ENCODE measurements at places on chromosomes 7 and 10. TPM values are rescaled to one million over a fixed set of nuclear protein-coding genes. Genes with fewer than 3 reads are reported as not detected.

DNA sequence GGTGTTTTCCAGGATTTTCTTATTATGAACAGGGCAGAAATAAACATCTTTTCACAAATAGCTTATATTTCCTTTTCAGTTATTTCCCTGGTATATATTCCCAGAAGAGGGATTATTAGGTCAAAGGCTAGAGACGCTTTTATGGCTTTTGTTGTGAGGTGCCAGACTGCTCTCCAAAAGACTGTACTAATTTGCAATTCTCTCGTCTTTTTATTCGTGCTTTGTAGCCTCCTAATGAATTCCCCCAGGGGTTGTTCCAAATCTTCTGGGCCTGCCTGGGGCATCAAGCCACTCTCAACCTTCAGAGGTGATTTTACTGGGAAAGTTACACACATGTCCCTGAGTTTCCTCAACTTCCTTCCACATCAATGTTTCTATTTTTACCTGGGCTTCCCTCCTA is 34.0 kb upstream of the R3HCC1L start:
- no peak for DNase-seq

- no peak for DNase-seq
Measured at GRCh38 chr10:74738542-74738941, 87.9 kb upstream of the KAT6B start.

Gene CCDC146
- total RNA-seq, result 15.4 TPM

- DNase-seq, result no peak
Measured at GRCh38 chr10:16999665-17000451, 129.8 kb downstream of the CUBN start.

Gene OR6V1
- total RNA-seq, result not detected

- DNase-seq, result no peak
Measured at GRCh38 chr10:127115100-127115499, 81.3 kb downstream of the INSYN2A start.

- no peak for DNase-seq
Measured at GRCh38 chr10:10418387-10418786, 599.3 kb upstream of the CELF2 start.

DNA sequence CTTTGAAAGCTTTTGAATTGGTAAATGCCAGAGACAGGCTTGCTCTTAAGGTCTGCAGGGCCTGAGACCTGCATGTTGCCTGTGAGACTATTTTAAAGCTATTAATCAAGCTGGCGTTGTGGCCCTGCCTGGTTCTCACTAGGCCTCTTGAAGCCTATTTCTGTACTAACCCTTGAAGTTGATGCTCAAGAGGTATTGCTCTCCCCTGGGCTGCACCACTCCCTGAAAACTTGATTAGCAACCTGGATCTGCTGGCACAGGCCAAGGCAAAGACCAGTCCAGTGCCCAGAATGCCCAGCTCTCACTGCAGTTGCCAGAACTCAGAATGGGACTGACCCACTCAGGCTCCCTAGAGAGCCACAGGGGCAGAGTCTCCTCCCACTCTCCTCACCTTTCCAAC is 220.0 kb upstream of the MEOX2 start:
- no peak for DNase-seq

DNA sequence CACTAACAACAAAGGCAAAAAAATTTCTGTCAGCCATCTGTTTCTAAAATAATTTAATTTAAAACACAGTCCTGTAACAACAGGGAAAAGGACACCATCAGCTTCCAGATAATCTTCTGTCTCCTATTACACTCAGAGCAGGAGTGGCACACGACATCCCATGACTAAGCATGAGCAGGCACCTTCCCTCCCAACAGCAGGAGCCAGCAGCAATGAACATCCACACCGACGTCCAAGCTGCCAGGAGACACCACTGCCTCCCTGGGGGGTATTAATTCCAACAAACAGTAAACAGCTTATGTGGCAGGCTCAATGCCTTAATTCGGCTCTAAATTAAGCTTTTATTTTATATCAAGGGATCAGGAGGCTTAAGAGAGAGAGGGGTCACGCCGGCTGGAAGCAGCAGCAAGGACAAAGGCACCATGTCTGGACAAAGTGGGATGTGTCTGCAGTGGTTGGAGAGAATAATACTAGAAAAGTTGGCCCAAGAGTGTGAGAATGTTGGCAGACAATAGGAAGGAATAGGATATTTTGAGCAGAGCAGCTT is 45.7 kb downstream of the KIAA1549 start:
- DNase-seq, result peak; percentile 31

GRCh38 chr7:35424869-35425495 is 171.1 kb upstream of the TBX20 start:
- no peak for DNase-seq

Data from occipital lobe (tissue), 3 donors.